Stimulated activated CD4-positive, alpha-beta T cell treated with anti-CD3 and anti-CD28 coated beads, Interleukin-1b, Interleukin-23, amount 100 ng/mL, for 1 hour (primary cell): ENCODE measurements at places on chromosomes 13 and 19.

- no peak for DNase-seq
Observed at GRCh38 chr13:106077017-106077416, 458.4 kb downstream of the EFNB2 start.

- no peak for DNase-seq
Observed at GRCh38 chr13:41541142-41541938, 84.0 kb downstream of the RGCC start.

- no peak for DNase-seq
Observed at GRCh38 chr19:44476559-44477408, 23.5 kb downstream of the ZNF180 start.

DNA sequence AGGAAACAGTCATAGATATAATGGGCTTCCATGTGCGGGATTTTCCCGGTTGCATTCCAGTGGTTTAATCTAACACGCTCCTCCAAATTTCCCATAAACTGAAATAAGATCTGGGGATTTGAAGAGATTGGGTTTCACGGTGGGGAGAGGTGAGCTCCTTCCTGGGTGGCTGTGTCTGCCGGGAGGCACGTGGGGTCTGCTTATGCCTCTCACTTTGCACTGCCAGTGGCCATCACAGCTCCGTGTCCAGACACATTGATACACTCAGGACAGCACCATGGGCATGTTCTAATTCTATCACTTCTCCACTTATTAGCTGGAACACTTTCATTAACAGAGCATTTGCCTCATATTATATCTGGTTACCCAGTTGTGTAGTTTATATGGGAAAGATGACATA is 73.4 kb downstream of the SOX1 start:
- DNase-seq, result no peak

DNA sequence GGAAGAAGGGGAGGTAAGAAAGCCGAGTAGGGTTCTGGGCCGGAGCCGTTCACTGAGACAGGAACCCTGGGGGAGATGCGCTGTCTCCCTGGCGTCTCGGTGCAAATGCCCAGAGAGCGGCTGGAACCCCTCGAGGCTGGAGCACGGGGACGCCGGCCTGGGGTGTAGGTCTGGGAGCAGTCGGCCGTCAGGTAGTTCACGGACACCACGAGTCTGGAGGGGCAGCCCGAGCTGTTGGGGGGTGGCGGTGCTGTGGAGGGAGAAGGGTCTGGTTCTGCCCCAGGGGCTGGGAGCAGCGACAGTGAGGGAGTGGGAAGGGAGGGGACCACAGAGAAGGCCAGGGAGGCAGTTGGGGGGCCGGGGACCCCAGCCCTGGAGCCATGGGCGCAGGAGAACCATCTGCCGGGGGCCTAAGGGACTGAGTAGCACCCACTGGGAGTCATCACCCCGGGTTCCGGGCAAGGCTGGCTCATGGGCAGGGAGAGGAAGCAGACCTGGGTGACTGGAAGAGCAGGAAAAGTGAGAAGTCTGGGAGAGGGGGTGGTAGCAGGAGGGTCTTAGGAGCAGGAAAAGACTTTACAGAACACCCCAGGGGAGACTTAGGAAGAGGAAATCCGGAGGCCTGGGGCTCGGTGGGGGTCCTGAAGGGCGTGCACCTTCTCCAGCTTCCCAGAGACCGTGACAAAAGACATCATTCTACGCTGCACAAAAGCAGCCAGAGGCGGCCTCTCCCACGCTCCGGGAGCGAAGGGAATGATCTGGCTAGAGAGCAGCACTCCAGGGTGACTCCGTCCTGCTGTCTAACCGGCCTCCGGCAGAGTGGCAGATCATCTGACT is 173.1 kb upstream of the SOX1 start:
- DNase-seq, result no peak

DNA sequence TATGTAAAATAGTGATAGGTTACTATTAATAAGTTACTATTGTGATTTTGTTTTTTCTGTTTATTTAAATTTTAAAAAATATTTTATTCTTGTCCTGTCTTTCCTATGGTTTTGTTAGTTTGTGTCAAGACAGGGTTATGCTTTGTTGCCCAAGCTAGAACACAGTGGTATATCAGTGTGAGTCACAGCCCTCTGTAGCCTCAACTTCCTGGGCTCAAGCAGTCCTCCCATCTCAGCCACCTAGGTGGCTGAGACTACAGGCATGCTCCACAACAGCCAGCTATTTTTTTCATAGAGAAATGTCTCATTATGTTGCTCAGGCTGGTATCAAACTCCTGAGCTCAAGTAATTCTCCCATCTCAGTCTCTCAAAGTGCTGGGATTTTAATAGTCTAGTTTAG is 99.5 kb downstream of the ZNF675 start:
- no peak for DNase-seq

- no peak for DNase-seq
Observed at GRCh38 chr19:51372021-51372648, 319 bp downstream of the NKG7 start.

DNA sequence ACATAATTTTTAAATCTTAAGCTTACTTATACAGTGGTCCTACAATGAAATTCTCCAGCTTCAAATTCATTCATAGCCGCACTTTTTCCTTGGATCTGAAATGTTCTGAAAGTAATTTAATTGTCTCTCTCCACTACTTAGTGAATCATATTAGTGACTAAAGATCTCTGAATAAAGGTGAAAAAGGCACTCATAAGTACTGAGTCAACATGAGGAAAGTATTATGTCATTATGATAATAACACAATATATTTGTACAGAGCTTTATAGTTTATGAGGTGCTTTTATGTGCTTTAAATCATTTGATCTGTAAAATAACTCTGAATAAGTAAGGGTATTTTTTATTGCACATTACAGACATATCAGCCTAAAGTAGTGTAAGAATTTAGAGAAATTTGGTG is 628.2 kb upstream of the SLITRK5 start:
- no peak for DNase-seq

DNA sequence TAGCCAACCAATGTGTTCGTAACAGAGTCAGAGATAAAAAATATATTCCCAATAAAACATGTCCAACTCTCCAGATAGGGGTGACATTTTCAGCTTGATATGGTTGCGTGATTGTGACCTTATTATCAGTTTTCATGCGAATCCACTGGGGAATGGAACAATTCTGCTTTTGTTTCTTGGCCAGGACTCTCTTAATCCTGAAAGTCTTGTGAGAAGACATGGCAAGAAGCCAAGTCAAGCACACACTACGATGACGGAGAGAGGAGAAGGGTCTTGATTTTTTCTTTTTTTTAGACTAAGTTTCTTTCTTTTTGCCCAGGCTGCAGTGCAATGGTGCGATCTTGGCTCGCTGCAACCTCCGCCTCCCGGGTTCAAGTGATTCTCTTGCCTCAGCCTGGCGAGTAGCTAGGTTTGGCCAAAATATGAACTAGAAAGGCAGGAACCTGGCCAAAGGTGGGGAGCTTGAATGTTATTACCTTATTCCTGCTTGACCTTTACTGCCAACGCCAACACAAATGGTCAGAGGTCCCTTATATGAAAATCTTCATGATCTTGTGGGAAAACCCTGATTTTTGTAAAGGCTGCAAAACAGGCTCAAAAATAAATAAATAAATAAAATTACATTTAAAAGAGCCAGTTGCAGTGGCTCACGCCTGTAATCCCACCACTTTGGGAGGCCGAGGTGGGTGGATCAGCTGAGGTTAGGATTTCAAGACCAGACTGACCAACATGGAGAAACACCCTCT is 14.5 kb downstream of the ZNF816 start:
- DNase-seq, result no peak

DNA sequence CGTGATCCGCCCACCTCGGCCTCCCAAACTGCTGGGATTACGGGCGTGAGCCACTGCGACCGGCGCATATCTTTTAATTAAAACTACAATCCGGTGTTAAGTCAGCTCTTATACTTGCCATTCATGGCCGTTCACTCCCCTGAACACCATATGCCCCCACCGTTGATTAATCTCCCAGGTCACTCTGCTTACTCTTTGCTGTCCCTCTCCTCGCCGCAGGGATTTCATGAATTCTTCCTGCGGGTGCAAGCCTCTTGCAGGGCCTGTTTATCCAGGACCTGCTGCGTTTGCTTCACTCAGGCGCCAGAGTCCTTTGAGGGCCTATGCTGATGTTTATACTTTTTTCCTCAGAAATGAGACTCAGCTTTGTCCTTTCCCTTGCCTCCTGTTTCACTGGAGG is 996 bp downstream of the ERVV-2 start:
- DNase-seq, result no peak

DNA sequence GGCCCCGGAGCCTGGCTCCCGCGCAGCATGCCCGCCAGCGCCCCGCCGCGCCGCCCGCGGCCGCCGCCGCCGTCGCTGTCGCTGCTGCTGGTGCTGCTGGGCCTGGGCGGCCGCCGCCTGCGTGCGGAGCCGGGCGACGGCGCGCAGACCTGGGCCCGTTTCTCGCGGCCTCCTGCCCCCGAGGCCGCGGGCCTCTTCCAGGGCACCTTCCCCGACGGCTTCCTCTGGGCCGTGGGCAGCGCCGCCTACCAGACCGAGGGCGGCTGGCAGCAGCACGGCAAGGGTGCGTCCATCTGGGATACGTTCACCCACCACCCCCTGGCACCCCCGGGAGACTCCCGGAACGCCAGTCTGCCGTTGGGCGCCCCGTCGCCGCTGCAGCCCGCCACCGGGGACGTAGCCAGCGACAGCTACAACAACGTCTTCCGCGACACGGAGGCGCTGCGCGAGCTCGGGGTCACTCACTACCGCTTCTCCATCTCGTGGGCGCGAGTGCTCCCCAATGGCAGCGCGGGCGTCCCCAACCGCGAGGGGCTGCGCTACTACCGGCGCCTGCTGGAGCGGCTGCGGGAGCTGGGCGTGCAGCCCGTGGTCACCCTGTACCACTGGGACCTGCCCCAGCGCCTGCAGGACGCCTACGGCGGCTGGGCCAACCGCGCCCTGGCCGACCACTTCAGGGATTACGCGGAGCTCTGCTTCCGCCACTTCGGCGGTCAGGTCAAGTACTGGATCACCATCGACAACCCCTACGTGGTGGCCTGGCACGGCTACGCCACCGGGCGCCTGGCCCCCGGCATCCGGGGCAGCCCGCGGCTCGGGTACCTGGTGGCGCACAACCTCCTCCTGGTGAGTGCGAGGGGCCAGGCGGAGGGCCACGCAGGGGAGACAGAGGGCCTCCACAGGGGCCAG is at the start of gene KL:
TSS of gene KL (plus strand) at position 10 of the 909 bp plus-strand sequence. CDS start at position 28, 18 bp downstream.
- DNase-seq, result no peak

GRCh38 chr19:49301165-49301865 is 23.7 kb downstream of the SLC6A16 start:
- peak; percentile 72 for DNase-seq

DNA sequence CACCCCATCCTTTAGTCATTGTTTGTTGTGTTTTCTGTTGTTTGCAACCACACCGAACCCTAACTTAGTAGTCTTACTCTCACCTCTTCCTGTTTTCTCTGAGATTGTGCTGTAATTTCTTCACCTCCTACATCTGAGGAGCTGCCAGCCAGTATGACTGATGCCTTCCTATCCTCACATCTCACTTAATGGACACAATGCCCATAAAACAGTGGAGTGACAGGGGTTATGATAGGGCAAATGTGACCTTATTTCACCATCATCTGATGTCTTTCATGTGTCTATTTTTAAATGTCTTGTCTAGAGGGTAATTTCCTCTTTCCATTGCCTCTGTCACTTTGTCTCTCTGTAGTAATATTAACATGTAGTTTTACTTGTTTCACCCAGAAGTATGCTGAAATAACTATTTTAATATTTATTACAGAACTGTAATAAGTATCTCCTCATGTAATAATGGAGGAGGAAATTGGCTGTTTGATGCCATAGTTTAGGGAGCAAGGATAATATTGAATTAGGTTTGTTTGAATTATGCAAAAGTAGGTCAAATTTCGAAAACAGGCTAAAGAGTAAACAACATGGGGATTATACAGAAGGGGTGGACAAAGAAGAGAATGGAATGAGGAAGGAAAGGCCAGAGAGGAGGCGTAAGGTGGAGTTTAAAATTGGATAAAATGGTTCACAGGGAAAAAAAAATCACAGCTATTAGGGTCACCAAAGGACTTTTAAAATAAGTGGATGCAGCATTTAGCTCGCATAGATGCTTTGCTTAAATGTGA is 103.5 kb upstream of the SPRY2 start:
- DNase-seq, result no peak

- no peak for DNase-seq
Observed at GRCh38 chr19:7497292-7497691, 8.5 kb upstream of the PEX11G start.

GRCh38 chr19:8233370-8233769 is 24.2 kb downstream of the CERS4 start:
- no peak for DNase-seq

DNA sequence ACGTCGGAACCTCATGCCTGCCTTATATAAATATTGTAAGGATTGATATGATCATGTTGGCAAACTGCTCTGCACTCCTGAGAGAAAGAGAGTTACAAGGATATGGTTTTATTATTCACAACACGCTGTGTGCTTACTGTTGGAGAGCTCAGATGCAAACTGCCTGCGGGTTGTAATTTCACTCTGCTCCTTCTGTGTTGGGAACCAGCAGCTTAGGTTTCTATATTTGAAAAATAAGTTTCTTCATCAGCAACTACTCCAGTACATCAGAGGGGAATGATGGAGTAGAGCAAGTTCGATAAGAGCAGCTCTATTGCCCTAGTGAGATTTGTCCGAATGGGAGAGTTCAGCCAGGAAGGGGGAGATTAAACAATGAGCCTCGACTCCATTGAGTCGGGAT is 106.9 kb upstream of the UBL3 start:
- no peak for DNase-seq

- no peak for DNase-seq
Observed at GRCh38 chr13:30963791-30964190, 31.3 kb downstream of the TEX26 start.
